NCI-H1105 (cell line): ENCODE measurements at places on chromosomes 4 and X.

DNA sequence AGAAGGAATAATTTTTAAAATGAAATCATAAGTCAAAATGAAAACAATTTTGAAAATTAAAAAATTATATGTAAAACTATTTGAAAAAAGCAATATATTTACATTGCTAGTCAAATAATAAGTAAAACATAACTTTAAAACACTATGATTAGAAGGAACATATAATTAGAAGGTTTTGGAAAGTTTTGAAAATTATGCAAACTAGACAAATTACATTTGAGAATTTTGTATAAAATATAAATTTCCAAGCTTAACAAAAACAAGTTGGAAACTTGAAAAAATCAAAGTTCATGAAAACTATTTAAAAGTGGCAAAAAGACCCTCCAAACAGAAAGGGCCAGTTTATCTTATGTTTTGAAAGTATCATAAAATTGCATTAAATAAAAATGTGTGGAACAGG is 67.6 kb upstream of the TLL1 start:
- no peak for DNase-seq

- DNase-seq = no peak
Measured at GRCh38 chr4:152709675-152710438, 30.1 kb upstream of the TMEM154 start.

DNA sequence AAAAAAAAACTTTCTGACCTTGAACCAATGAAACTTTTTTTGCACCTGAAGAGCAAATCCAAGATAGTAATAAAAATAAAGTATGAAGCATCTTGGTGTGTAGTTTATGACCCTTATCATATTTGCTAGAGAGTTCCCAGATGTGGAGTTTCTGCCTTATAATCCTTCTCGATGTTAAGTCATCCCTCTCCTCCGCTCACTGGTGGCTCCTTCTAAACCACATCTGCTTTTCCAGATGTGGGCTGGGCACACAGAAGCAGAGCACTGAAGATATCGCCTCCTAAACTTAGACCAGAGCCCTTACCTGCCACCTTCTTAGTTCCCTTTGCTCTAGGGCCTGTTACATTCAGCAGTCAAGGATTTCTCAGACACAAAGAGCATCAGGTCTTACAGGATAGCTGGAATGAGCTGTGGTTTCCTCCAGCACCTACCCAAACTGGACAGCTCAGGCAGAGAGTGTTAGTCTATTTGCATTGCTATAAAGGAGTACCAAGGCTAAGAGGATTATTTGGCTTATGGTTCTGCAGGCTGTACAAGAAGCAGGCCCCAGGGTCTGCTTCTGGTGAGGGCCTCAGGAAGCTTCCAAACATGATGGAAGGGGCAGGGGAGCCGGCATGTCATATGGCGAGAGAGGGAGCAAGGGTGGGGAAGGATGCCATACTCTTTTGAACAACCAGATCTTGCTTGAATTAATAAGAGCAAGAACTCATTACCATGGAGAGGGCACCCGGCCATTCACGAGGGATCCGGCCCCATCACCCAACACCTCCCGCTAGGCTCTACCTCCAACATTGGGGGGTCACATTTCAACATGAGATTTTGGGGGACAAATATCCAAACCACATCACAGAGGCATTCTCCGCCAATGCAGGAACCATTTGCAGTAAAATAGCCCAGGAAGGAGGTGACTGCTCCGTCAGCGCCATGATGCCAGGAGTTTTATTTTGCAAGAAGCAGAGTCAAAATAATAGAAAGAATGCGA is 75.6 kb upstream of the HELT start:
- DNase-seq = no peak

DNA sequence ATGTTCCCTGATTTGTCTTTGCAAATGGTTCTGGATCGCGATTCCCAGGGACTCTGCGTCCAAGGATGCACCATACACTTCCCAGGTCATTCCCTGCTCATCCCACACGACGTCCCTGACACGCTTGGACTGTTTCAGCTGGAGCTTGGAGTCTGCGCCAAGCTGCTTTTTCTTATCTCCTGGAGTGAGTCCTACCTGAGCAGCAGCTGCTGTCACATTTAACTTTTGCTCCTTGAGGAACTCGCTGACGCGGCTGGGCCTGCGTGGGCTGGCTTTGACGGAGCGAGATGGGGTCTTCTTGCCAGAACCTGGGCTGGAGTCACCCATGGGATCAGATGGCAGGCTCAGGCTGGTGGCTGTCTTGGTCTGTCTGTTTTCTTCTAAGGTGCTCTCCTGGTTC is 59.6 kb downstream of the GPRIN3 start:
- DNase-seq = no peak

- DNase-seq = no peak
Measured at GRCh38 chr4:10069075-10069642, 47.4 kb downstream of the WDR1 start.

DNA sequence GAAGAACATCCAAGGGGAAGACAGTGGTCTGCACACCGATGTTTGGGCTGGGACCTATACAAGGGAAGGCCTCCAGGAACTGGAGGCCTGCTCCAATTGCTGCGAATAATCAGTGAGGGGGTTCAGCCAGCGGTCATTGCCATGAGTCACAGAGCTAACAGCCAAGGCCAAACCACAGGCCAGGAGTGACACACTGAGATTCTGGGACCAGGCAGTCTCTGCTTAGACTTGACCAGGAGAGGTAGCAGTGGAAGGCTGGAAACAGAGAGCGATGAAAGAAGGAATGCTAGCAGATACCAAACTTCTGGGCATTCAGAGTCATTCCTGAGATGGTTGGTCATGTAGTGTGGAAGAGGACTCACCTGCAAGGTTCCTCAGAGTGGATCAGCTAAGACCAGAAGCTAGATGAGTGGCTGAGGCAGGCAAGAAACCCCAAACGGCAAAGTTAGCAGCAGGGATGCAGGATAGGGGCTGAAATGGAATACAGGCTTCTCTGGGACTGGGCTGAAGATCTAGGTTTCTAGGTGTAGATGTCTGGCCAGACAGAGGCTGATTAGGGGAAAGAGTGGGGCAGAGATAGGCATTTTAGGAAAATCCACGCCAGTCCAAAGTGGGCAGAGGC is 54.7 kb downstream of the CNGA2 start:
- no peak for DNase-seq

DNA sequence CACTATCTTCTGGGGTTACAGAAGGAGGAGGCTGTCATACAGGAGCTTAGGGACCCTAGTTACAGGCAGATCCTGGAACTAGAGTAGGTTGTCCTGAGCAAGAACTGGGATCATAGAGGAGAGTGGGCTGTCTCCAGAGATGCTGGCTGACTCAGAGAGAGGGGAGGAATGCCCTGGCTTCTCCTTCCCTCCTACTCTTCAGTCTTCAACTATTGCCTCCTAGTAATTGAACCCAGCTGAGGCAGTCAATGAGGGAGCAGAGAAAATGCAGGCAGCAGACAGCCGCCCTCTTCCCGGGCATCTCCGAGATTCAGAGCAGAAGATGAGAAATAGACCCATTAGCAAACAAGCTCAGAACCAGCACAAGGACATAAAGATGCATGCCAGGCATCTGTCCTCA is 118.3 kb upstream of the PDE5A start:
- no peak for DNase-seq

GRCh38 chr4:5524446-5525299 is 183.7 kb downstream of the EVC2 start:
- no peak for DNase-seq
